ENCODE measurements at places on chromosomes 2 and 18.

DNA sequence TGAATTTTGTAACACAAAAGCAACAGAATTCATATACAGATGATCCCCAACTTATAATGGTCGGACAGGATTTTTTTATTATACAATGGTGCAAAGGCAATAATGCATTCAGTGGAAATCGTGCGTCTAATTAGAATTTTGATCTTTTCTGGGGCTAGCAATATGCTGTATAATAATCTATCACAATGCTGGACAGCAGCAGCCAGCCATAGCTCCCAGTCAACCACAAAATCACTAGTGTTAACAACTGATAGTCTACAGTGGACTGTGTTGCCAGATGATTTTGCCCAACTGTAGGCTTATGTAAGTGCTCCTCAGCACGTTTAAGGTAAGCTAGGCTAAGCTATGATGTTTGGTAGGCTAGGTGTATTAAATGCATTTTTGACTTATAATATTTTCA lies 399.0 kb upstream of the SLC39A10 start:
- no peak for DNase-seq

GRCh38 chr2:135149251-135149650 lies 97.2 kb downstream of the RAB3GAP1 start:
- DNase-seq, result no peak

DNA sequence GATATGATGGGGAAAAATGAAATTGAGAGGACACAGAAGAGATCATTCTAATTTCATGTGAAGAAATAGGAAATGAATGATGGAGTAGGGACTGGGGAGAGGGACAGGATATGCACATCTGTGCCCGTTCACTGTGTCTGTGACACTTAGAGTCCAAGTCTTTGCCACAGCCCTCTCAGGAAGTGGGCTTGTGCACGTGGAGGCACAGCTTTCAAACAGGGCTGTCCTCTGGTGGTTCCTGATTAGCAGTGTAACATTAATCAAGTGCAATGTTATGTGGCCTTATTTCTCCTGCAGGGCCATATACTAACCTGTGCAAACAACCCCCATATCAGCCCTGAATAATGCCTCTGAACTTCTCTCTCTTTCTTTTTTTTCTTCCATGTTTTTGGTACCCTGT lies 312.2 kb upstream of the FAM98A start:
- no peak for DNase-seq

DNA sequence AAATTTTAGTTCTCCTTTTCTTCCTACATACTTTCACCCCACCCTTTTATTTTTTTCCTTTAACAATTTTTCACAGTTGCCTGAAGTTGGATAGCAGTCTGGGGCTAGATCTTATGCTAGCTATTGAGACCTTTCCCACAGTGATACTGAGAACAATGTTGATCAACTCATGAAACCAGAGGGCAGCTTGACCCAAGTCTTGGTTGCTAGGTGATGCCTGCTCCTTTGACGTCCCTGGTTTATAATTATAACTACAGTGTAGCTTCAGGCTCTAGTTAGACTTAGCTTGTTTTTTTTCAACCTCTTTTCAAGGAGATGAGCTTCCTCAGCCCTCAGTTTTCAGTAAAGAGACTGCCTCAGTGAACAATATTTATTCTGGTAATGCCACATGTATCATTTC lies 648.5 kb downstream of the IRS1 start:
- DNase-seq, result no peak

GRCh38 chr2:892892-893291 lies 57.8 kb upstream of the SNTG2 start:
- no peak for DNase-seq

DNA sequence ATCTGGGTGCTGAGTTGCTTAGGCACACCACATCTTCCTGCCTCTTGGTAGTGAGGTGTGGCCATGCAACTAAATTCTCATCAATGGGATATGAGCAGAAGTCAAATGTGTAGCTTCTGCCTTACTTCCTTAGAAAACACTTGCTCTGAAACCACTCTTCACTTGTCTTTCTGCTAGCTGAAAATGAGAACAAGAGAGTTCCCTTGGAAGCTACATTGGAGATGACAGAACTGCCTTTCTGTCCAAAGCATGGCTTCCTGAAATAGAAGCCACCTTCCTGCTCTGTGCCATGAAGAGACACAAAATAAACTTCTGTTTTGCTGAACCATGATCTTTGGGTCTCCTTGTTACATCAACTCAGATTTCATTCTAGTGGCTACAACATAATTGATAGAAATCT lies 659.9 kb downstream of the IRS1 start:
- DNase-seq, result no peak

DNA sequence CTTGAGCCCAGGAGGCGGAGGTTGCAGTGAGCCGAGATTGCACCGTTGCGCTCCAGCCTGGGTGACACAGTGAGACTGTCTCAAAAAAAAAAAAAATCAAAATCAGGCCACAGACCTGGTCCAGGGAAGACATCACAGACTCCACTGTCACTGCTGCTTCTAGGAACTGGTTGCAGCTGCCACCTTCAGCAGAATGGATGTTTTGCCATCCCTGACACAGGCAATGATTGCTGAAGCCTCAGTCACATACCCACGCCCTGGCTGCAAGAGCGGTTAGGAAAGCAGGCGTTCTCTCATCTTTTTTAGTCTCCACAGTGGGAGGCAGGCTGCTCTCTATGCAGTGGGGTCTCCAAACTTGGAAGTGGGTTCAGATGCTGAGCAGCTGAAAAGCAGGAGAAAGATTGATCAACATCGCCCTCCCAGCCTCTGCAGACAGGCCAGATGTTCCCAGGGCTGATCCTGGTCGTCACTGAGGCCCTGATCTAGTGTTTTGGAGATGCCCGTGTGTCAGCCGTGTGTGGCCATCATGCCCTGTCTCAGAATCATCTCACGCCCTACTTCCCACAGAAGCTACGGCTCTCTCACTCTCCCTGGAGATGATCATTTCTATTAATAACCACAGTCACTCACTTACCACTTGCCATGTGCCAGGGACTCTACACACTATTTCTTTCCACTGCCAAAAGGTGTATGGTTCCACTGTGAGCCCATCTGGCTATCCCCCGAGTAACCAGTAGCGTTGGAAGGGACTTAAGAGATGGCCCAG lies 91.8 kb downstream of the PLB1 start:
- DNase-seq, result no peak

GRCh38 chr2:222240676-222241049 lies 58.1 kb downstream of the PAX3 start:
- DNase-seq, result no peak

GRCh38 chr18:76725445-76725844 lies 96.9 kb upstream of the ZNF236 start:
- no peak for DNase-seq

DNA sequence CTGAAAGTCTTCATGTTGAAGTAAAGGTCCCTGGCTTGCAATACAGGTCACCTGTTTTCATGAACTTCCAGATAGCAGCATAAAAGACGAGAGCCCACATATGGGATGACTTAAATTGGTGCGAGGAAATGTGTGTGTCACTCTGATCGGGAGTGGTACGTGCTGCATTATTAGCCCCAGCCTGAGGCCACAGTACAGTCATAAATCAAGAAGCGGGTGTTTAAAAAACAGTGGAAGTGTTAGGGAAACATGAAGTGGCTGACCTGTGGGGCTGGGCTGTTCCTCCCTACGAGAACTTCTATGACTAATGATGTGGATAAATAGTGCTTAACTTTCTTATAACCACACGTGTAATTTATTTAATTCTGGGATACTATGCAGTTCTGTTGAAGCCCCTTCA lies 24.4 kb downstream of the RDH14 start:
- DNase-seq, result no peak

- no peak for DNase-seq
Observed at GRCh38 chr2:207725873-207726578, 14.6 kb downstream of the CCNYL1 start.

DNA sequence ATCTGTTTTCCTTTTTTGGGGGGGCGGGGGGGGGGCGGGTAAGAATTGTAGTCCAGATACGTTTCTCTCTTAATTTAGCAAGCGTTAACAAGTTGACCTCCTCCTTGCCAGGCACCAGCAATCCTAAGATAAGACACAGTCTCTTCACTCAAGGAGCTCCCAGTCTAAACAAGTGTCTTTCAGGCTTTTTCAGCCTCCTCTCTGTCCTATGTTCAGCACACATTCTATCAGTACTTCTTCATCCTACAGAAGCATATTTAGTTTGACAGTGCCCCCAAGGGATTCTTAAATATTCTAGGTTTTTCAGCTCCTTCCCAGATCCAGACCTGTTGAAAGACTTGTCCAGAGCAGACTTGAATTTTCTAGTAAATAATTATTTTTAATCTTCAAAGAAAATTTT lies 2.7 kb downstream of the PPP1CB start:
- DNase-seq, result no peak

- no peak for DNase-seq
Observed at GRCh38 chr2:45263147-45263546, 253.9 kb upstream of the SIX2 start.

GRCh38 chr2:76073992-76074604 lies 363.4 kb upstream of the GCFC2 start:
- no peak for DNase-seq

DNA sequence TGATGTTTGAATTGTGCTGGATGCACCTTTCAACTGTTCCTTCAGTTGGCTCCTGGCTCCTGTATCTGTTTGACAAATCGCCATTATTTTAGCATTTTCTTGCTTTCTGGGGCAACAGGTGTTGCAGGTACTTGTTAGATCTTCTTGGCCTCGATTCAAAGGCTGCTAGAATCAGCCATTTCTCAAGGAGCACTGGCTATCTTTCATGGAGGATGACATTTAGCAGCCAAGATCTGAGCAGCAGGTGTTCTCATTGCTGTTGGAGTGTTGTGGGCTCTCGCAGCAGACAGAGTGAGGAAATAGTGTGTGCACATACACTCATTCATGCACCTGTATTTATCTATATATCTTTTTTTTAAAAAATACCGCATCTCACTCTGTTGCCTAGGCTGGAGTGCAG lies 52.2 kb downstream of the INPP5D start:
- no peak for DNase-seq

DNA sequence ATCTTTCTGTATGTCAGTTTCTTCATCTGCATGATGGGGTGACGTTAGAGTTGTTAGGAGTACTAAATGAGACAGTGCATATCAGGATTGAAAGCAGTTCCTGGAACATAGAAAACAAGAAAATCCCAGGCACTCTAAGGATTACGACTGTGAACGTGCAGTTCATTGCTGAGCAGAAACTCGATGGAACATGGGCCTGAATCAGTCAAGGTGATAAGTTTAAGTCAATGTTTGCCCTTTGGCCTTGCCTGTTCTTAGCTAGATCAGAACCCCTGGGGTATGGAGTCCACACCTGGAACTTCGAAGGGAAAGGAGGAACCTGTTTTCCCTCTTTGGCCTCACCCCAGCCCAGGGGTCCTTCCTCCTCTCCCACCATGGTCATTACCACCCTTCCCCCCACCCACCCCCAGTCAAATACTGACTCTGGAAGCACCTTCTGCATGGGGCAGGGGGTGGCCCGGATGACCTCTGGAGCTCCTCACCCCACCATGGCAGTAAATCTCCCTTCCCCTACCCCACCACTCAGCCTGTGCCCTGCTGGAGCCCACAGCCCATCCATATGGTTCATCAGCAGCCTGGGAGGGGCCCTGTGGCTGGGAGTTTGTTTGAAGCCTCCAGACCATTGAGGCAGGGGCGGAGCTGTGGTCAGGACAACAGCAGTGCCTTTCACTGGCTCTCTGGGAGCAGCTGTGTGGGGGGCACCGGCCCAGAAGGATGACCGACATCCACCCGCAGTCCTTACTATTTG lies 164.1 kb downstream of the SMAD7 start:
- DNase-seq, result no peak

GRCh38 chr2:106296182-106296815 lies 102.2 kb upstream of the UXS1 start:
- peak; percentile 53 for DNase-seq

DNA sequence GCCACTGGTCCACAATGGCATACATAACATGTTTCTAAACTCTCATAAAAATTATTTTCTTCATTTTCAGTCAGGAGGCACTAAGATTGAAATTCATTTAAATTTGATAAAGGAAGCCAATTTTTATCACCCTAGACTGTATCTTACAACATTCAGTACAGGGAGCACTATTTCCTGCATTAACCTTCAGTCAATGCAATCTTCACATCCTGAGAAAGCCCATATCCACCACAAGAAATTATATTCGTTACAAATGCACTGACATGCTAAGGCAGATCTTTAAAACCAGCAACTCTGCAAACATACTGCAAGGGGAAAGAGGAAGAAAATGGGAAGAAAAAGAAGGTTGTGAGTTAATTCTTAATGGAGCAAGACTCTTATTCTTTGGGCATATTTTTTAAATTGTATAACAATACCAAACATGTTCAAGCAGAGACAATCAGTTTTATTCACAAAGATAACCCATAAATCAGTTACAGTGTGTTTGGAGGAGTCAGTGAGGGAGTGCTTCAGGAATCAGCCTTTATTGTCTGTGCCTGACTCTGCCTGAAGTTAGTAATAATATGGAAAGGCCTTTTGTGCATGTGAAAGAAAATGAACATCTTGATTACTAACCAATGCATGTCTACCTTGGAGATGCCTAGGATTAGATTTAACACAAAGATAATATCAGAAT lies 370.1 kb downstream of the FBXO15 start:
- DNase-seq, result peak; percentile 12

- DNase-seq, result no peak
Observed at GRCh38 chr2:125398738-125399524, 1257.0 kb upstream of the GYPC start.

- no peak for DNase-seq
Observed at GRCh38 chr18:11983592-11983991, 2.3 kb downstream of the IMPA2 start.

Data from esophagus muscularis mucosa (tissue), 4 donors.